Stimulated activated CD4-positive, alpha-beta T cell treated with anti-CD3 and anti-CD28 coated beads, Interleukin-1b, Interleukin-23, amount 100 ng/mL, for 24 hours (primary cell): ENCODE measurements at places on chromosomes 11 and 22.

DNA sequence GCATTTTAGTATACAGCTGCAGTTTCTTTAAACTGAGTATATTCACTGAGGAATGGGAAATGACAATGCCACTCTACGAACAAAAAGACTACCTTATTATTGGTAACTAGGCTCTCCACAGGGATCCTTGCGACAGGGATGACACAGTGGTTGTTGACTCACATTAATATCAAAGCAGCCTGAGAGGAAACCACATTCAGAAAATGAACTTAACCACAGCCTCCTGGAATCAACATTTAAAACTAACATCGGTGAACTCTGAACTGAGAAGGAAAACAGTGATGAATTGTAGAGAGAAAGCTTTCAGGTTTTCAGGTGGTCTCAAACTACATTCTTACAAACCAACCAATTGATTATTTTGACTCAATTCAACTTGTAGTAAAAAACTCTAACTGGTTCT lies 90.3 kb upstream of the MTMR2 start:
- DNase-seq: peak; percentile 21

- no peak for DNase-seq
These were observed 1.2 kb upstream of the CERK start for GRCh38 chr22:46739094-46739870.

GRCh38 chr11:127000981-127001380 lies 411 bp upstream of the KIRREL3 start:
- no peak for DNase-seq

GRCh38 chr22:48395201-48395600 lies 1432.5 kb downstream of the BRD1 start:
- DNase-seq: no peak

- no peak for DNase-seq
These were observed 11.6 kb downstream of the PISD start for GRCh38 chr22:31650391-31650790.

DNA sequence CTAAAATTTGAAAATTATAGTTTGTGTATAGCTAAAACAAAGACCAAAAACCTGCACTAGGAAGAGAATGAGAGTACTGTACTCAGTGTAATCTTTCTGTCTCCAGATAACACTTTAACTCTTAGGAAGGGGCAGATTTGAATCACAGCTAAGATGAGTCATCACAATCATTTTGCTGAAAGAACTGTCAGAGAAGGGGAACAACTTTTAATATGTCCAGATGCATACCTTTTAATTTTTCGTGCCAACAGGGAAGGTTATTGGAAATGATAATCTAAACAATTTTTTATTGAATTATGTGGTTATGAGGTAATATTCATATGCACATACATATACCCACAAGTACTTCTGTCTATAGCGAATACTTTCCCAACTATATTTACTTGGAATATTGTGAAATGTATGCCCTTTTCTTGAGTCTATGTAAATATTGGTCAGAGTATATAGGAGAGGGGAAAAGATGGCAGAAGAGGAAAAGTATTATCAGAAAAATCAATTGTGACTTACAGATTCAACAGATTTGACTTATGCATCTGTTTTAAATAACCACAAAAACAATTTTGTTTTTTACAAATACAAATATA lies 51.1 kb upstream of the MUC15 start:
- DNase-seq: no peak

DNA sequence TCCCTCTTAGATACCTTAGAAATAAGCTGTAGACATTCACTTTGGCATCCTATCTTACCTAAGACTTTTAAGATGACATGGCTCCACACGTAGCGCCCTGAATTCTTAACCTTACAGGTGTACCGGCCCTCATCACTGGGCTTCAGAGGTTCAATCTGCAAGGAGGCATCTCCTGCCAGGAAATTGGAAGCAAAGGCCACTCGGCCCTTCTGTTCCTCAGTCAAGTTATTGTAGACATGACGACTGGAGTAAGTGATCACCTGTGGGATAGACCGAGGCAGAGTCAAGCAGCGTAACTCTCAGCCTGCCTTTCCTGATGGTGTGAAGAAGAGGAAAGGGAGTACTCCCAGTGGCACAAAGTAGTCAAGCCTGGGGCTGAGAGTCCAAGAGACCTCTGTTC lies 22.5 kb upstream of the HSPA8 start:
- no peak for DNase-seq

DNA sequence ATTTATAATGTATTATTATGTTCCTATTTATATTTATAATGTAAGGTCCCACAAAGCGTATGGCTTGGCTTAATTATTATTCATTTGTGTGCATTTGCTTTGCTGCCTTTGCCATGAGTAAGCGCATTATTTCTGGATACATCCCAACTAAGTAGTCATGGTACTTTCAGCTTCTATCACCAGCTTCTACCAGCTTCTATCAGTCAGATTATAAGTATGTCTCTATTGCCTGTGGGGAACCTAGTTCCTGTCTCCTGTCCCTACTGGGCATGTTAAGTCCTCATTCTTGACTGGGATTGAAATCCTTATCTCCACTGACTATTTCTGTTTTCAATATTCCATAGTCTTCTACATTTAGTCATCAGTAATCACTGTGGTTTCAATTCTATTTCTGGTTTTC lies 33.5 kb upstream of the OR10W1 start:
- no peak for DNase-seq

- DNase-seq: no peak
These were observed 589.0 kb downstream of the NELL1 start for GRCh38 chr11:21258414-21258813.

DNA sequence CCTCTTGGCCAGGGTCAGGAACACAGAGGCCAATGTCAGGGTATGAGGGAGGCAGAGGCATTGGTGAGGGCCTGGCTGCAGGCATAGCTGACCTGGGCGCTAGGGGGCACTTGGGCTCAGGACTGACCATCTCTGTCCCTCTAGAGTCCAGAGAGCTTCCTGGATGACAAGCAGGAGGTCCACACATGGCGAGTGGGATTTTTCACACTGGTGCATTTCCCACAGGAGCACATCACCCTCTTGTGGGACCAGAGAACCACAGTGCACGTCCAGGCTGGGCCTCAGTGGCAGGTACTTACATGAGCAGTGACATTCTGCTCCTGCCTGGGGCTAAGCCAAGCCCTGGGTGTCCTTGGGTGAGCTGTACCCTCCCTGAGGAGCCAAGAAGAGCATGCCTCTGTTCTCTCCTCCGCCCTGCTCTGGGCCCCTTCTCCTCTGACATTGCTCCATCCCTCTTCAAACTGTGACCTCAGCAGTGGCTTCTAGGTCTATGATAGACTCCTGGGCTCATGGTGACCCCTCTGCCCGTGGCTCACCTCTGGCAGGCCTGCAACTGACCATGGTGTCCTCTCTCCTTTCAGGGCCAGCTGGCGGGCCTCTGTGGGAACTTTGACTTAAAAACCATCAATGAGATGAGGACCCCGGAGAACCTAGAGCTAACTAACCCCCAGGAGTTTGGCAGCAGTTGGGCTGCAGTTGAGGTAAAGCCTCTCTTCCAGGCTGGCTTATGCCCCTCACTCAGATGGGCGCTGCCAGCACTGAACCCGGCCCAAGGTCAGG lies 46.6 kb downstream of the OTOG start:
- DNase-seq: no peak

DNA sequence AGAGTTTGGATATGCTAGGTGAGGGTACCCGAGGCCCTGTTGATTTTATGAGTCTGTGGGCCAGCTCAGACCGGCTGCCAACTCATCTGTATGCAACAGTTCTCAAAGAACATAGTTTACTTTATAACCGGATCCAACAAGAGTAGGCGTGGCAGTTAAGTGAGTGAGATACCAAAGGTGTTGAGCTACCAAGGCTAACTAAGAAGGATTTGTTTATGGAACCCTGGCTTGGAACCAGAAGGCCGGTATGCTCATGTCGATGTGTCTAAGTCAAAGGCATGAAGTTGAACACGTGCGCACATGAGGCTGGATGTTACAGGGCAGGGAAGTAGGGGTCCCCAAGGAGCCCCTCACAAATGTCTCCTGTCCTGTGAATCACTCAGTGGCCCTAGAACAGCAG lies at the start of gene KCNJ1:
Gene KCNJ1 (minus strand): TSS at position 20 of the 400 bp plus-strand sequence. CDS start 27,053 bp downstream, outside the sequence.
- DNase-seq: no peak

GRCh38 chr11:61004180-61004611 lies 32.7 kb downstream of the CD6 start:
- no peak for DNase-seq

DNA sequence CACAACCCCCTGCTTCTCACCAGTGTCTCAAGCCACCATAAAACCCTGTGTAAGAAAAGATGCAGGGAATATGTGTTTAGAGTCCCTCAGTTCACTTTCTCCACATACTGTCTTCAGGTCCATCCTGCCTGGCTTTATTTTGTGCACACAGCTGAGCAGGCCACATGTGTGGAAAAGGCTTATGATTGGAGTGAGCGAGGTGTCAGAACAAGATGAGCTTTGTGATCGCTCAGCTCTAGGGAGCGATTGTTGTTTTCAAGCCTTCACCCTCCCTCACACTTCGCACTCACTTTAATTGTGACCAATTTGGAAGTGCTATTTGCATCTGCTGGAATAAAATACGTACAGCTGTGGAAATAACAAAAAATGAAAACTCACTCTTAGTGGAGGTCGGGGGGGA lies 931.1 kb upstream of the TENM4 start:
- no peak for DNase-seq

GRCh38 chr22:50027639-50028537 lies 15.3 kb upstream of the IL17REL start:
- DNase-seq: no peak

DNA sequence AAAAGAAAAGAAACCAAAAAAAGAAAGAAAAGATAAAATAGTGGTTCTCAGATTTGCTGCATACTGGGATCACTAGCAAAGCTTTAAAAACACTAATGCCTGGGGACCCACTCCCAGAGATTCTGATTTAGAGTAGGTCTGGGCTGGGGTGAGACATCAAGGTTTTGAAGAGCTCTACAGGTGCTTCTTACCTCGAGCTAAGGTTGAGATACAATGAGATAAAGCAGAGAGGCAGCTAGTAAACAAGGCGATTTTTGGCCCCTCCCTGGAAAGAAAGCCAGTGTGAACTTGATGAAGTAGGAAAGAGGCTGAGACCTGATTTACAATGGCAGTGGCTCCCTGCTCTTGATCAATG lies 327.6 kb upstream of the CCDC90B start:
- no peak for DNase-seq

DNA sequence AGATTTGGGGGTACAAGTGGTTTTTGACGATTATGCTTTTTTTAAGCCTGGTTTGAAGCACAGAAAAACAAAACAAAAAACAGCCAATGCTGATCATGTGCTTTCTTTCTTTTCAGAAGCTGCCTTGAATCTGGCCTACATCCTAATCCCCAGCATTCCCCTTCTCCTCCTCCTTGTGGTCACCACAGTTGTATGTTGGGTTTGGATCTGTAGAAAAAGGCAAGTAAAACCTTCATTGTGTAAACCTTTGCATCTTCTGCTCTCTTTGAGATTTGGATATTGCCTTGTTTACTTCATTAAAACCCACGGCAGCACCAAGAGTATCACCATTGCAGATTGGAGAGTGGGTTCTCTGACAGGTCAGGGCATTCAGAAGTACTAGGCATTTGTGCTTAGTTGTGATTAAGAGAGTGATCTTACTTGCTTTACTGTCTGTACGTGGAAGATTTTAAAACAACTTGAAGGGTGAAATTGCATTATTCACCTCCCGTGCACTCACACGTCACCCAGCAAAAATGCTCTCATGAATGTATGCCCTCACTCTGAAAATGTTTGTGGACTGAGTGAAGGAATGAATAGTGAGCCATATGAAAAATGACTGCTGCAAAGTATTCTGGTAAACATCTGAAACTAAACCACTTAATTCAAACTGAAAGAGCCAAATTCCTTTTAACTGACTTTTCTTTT lies 17.0 kb downstream of the LAYN start:
- DNase-seq: no peak

DNA sequence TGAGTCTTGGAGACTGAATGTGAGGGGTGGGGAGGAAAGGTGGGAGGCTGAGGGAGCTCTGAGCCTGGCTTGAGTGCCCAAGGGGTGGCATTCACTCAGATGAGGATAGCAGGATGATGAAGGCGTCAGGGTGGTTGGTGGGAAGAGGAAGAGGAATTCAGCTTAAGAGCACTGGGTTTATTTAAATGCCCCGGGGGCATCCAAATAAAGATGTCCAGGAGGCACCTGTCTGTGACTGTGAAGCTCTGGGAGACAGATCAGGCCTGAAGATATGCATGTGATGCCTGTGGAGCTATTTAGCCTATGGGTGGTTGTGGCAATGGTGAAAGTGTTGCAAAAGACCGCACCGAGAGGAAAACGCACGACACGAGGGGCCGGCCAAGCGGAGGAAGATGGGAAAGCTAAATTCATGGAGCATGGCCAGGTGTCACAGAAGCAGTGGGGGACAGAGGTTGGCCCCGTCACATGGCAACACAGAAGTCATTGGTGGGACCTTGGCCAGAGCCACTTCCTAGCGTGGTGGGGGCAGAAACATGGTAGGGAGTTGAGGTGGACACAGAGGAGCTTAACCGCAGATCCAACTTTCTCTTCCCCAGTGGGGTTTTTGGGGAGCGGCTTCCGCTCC lies 15.5 kb downstream of the SLC37A2 start:
- DNase-seq: no peak

GRCh38 chr11:82937554-82937953 lies 36.0 kb downstream of the DDIAS start:
- DNase-seq: no peak

- no peak for DNase-seq
These were observed 45.5 kb upstream of the TTLL12 start for GRCh38 chr22:43232445-43232844.

- DNase-seq: no peak
These were observed 156.8 kb downstream of the NAV2 start for GRCh38 chr11:19869466-19869865.

GRCh38 chr11:12517741-12518140 lies 140.4 kb downstream of the PARVA start:
- DNase-seq: no peak

DNA sequence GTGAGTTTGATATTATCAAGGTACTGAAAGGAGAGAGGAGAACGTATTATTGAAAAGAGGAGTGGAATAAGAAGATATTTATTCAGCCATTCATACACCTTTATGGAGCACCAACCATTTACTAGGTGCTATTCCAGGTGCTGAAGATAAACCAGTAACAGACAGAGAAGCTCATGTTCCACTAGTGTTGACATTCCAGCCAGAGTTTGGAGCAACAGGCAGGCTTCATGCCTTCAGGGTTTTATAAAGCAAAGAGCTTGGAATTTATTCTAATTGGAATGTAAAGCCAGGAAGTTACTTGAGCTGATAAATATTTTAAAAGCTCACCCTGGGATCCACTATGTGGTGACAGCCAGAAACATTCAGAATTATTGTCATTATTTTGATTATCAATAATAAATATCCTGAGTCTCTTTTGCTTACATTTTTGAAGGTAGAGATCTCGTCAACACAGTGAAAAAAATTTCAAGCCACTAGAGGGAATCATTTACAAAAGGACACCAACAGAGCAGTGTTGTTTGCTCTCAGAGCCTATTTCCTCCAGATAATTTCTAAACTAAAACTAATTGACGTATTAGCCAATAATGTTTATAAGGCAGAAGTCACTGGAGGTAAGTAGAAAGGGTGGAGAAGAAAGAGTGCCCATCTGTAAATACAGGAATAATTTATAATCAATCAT lies 172.0 kb downstream of the KCNA4 start:
- DNase-seq: no peak

- DNase-seq: no peak
These were observed 33.9 kb downstream of the ALX4 start for GRCh38 chr11:44275961-44276550.
